ENCODE measurements at places on chromosomes 3 and 15. TPM values are rescaled to one million over a fixed set of nuclear protein-coding genes. Genes with fewer than 3 reads are reported as not detected.

The KLHL40 gene
- not detected for total RNA-seq

The TOP2B gene
- total RNA-seq = 77.0 TPM

- H3K27ac ChIP-seq = peak overlapping the region; percentile 99
- peak; percentile 86 for DNase-seq
- no peaks in the 10 kb centered on the region for H3K36me3 ChIP-seq
- H3K27me3 ChIP-seq = no peaks in the 10 kb centered on the region
- H3K4me3 ChIP-seq = peak overlapping the region; percentile 9
These were observed 23.0 kb upstream of the CLDN1 start for GRCh38 chr3:190345027-190345821.

DNA sequence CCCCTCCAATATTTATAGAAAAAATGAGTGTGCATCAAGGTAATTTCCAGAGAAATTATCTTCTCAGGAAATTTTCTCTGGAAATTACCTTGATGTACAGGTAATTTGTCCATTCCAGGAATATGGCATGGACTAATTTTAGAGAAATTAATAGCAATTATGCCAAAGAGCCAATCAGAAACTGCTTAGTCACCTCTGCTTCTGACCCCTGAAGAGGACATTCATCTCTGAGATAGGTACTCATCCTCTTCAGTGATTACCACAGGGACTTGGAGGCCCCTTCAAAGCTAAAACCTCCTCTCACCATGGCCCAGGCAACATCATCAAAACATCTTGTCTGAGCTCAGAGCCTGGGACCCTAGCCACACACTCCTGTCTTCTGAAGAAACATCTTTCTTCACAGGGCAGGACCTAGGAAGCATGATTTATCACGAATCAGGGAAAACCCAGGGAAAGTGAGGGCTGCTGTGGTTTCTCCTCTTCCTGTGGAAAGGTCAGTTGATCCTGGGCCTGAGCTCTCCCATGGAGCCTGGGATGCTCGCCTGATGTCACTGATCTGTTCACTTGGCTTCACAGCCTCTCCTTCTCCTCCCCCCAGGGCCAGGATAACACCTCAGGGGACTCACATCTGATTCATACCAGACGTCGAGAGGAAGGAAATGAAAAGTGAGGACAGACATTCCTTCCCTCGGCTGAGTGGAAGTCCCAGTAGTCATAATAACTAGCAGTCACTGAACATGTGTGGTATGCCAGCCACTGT lies 210.5 kb downstream of the DTWD1 start:
- H3K27me3 ChIP-seq = no peaks in the 10 kb centered on the region
- DNase-seq = peak; percentile 33
- 0 out of 2 replicates have a peak overlapping the region, but pooled peaks have one; percentile 14 for H3K27ac ChIP-seq
- no peaks in the 10 kb centered on the region for H3K36me3 ChIP-seq

The CYP8B1 gene
- not detected for total RNA-seq

The SPATA12 gene
- not detected for total RNA-seq

DNA sequence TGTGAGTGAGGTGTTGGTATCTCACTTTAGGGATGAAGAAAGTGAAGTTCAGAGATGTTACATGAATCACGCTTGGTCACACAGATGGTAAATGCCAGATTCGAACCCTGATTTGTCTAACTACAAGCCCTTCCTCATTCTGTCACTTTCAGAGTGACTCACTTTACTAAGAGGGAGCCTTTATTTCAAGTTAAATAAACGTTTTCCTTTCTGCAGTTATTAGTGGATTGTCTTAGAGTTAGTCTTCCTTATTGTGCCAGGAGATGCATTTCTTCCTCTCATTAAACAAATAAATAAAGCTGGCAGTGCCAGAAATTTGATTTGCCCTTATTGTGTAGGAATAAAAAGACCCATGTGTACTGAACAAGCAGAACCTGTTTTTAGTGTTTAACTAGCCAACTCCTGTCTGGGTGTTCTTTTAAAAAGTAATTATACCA lies 162.5 kb downstream of the AKAP13 start:
- H3K27ac ChIP-seq = no peak overlapping the region
- peaks cover 35% of the 10 kb centered on the region for H3K4me1 ChIP-seq
- H3K36me3 ChIP-seq = peaks cover 22% of the 10 kb centered on the region
- no peak overlapping the region for H3K4me3 ChIP-seq

The COL6A6 gene
- not detected for total RNA-seq

GRCh38 chr15:34795267-34796081 lies at the start of gene ACTC1:
ACTC1 (minus strand) TSS chr15:34795549; CDS start chr15:34794808, 741 bp downstream.
- H3K36me3 ChIP-seq = no peaks in the 10 kb centered on the region
- no peaks in the 10 kb centered on the region for H3K27me3 ChIP-seq
- peaks cover 27% of the 10 kb centered on the region for H3K4me1 ChIP-seq
- H3K4me3 ChIP-seq = 0 out of 2 replicates have a peak within 1 kb of the TSS, but pooled peaks have one; percentile 9

The TRH gene
- total RNA-seq = not detected

The CDHR4 gene
- total RNA-seq = not detected

DNA sequence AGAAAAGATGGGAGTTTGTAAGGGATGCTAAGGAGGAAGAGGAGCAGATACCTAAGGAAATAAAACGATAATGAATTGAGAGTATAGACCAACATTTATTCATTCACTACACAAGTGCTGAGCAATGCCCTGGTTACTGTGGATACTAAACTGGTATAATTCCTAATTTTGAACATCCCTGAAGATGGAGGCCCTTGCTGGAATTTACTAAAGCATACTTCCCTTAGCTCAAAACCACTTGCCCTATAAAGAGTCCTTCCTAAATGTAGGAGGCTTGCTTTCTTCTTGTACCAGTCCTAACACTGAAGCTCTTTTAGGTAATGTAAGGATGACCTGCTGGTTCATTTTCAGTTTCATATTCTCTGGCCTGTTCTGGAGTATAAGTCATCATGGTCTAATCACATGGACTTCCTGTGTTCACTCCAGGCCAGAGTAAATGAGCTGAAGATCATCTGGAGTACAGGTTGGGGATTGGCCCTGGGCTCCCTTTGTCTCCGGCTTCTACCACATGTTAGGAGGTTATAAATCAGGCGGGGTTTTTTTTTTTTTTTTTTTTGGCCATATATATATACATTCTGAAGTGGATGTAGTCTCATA lies 40.1 kb upstream of the MTMR10 start:
- no peak for DNase-seq
- H3K4me3 ChIP-seq = no peak overlapping the region
- no peaks in the 10 kb centered on the region for H3K27me3 ChIP-seq
- H3K36me3 ChIP-seq = no peaks in the 10 kb centered on the region
- H3K4me1 ChIP-seq = peaks cover 23% of the 10 kb centered on the region

The SLC33A1 gene
- total RNA-seq = 24.9 TPM

DNA sequence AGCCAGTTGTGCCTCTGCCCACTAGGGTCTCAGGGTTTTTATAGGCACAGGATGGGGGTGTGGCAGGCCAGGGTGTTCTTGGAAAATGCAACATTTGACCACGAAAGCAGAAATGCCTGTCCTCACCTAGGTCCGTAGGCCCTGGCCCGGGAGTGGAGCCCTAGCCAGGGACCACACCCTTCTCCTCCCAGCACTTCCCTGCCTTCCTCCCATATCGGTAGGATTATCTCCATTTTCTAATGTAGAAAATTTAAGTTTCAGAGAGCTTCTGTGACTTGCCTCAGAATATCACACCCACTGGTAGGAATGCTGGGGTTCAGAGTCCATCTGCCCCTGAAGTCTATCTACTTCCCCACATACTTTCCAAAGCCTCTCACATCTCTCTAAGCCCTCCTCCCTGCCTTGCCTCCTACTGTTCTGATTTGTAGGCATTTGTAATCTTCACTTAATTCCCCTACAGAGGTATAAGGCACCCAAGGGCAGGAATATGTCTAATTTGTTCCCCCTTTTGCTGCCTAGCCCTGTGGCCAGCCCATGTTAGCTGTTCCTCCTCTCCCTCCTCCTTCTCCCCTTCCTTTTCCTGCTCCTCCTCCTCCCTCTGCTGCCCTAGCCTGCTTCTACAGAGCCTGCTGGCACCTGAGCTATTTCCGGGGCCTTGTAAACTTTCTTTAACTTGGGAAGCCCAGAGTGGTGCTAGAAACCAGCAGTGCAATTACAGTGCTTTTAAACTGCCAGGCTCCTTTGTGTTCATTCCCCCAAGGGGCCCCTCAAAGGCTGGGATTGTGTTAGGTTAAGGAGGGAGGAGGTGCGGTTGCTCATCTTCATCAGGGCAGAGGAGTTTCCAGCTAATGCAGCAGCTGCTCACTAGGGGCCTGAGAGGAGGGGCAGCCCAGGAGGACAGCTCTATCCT lies 71.1 kb downstream of the MRPL46 start:
- H3K4me1 ChIP-seq = no peaks in the 10 kb centered on the region
- no peak for DNase-seq
- H3K36me3 ChIP-seq = no peaks in the 10 kb centered on the region
- H3K4me3 ChIP-seq = no peak overlapping the region
- no peaks in the 10 kb centered on the region for H3K27me3 ChIP-seq
- H3K27ac ChIP-seq = no peak overlapping the region

- no peaks in the 10 kb centered on the region for H3K27me3 ChIP-seq
- H3K36me3 ChIP-seq = no peaks in the 10 kb centered on the region
- H3K4me3 ChIP-seq = no peak overlapping the region
- peak overlapping the region; percentile 25 for H3K27ac ChIP-seq
- peaks cover 12% of the 10 kb centered on the region for H3K4me1 ChIP-seq
- peak; percentile 43 for DNase-seq
These were observed 36.1 kb upstream of the HRH1 start for GRCh38 chr3:11118181-11118682.

DNA sequence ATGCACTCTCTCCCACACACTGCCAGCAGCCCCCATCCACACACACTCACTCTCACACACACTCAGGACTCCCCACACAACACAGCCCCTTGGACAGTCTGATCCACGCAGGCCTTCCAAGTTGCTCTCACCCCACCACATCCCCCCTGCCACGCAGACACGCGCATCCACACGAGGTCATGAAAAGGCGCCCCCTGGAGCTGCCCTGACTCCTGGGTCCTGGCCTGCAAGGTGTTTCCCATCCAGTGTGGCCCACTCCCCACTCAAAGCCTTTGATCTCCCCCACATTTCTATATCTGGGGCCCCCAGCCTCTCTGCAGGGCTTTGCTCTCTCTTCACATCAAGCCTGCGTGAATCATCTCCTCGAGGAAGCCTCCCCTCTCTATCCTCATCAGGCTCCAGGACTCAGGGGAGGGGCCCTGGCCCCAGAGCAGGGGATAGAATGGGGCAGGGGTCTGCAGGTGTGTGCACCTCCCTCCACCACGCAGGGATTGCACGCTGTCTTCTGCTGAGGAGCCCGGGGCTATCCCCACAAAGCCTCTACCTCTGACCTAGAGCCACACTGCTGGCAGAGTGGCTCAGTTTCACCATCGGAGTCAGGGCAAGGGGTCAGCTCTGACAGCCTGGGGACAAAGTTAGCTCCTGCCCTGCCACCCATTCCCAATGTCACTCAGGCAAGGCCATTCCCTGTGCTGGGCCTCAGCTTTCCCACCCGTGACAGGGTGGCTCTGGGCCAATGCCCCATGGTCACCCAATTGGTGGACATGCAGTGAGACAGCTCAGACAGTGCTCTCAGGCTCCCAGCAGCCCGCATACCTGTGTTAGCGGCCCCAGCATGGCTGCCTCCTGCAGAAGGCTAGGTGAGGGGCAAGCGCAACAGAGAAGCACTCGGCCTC lies 6.4 kb downstream of the MYL3 start:
- H3K27ac ChIP-seq = no peak overlapping the region
- no peak for DNase-seq
- H3K4me3 ChIP-seq = no peak overlapping the region

The SLC6A11 gene
- total RNA-seq = 0.05 TPM

DNA sequence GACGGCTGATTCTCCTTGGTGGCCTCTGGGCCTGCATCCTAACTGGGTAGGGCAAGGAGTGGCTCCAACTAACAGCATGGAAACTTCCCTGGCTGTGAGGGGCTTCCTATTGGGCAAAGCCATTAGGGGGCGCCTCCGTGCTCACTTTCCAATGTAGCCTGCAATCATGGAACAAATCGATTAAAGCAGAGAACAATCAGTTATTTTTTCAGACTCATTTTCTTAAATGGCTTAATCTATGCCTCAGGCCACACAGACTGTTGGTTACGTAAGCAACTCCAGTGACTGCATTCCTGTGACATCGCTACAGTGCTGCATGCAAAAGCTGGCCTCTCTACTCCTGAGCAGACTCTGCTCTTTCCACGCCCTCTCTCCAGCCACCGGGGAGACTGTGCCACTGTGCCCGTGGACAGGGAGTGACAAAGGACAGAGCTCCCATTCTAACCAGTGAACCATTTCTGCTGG lies 278.9 kb downstream of the KLF13 start:
- peaks cover 40% of the 10 kb centered on the region for H3K4me1 ChIP-seq
- no peak overlapping the region for H3K4me3 ChIP-seq
- DNase-seq = peak; percentile 60
- no peaks in the 10 kb centered on the region for H3K27me3 ChIP-seq
- H3K36me3 ChIP-seq = no peaks in the 10 kb centered on the region

- no peak overlapping the region for H3K27ac ChIP-seq
- H3K4me1 ChIP-seq = peaks cover 65% of the 10 kb centered on the region
- no peak for DNase-seq
- H3K27me3 ChIP-seq = no peaks in the 10 kb centered on the region
- no peak overlapping the region for H3K4me3 ChIP-seq
These were observed 86.7 kb downstream of the MAGI1 start for GRCh38 chr3:65951836-65952505.

DNA sequence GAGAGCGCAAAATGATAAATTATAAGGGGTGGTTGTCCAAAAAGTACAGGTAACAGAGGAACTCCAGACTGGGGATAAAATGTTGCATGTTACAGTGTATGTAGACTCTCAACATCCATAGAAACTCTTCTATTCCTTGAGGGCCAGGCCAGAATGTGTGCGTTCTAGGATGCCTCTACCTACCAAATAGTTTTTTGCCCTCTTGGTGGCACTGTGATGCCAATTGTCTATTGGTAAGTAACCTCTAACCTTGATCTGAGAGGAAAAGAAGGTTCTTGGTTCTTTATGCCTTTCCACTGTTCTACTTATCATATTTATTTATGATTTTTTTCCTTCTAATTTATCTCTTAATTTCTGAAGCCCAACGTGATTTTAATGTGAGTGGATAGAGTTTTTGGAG lies 424.6 kb downstream of the GRM7 start:
- no peaks in the 10 kb centered on the region for H3K4me1 ChIP-seq
- DNase-seq = no peak
- no peaks in the 10 kb centered on the region for H3K27me3 ChIP-seq
- no peaks in the 10 kb centered on the region for H3K36me3 ChIP-seq
- no peak overlapping the region for H3K4me3 ChIP-seq
- no peak overlapping the region for H3K27ac ChIP-seq
